ENCODE measurements at places on chromosomes 6 and 20.

- DNase-seq: no peak
These were observed 32.6 kb upstream of the GRM4 start for GRCh38 chr6:34178357-34179105.

DNA sequence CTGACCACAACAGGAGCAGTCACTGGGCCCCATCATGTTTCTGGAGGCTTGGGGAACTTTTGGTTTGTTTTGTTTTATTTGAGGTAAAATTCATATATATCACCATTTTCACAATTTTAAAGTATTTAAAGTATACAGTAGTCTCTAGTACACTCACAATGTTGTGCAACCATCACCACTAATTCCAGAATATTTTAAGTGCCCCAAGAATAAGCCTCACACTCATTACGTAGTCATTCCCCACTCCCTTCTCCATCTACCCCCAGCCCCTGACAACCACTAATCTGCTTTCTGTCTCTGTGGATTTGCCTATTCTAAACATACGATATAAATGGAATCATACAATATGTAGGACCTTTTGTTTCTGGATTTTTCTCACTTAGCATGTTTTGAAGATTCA lies 29.0 kb downstream of the RTN4IP1 start:
- no peak for DNase-seq

DNA sequence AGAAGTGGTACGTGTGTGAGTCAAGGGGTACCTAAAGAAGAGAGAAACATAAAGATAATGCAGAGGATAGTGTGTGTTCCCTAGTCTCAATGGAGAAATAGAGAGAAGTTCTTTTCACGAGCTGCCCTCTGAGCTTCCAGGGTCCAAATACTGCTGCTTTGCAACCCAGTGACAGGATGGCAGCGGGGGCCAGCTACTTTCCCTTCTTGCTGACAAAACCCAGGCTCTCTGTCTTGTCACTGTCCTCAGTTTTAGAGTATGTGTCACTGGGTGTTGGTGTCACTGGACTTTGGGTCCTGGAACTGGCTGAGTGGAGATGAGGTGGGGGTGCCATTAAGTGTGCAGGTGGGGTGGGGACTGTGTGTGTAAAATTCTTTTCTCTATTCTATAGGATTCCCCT lies 265.6 kb downstream of the CDC5L start:
- DNase-seq: no peak

DNA sequence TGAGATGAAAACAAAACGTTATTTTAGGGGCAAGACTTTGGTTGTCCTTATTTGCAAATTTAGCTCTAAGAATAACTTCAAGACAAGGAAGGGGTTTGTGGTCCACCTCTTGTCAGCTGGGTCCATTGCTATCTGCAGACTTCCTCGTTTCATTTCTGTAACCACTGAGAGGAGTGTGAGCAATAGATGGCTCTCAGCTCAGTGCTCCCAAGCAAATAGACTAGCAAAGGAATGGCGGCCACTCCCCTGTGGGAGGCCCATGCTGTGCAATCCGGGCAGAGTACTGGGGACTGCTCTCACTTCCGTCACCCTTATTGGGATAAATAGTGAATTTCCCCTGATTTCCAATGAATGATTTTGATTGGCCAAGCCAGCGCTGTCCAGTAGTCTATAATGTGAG lies 176.6 kb downstream of the ZDHHC14 start:
- no peak for DNase-seq

Data from stimulated activated CD4-positive, alpha-beta T cell treated with anti-CD3 and anti-CD28 coated beads, Interleukin-2, amount 100 ng/mL, for 4 hours (primary cell).